ENCODE measurements at places on chromosomes 3 and 15.

DNA sequence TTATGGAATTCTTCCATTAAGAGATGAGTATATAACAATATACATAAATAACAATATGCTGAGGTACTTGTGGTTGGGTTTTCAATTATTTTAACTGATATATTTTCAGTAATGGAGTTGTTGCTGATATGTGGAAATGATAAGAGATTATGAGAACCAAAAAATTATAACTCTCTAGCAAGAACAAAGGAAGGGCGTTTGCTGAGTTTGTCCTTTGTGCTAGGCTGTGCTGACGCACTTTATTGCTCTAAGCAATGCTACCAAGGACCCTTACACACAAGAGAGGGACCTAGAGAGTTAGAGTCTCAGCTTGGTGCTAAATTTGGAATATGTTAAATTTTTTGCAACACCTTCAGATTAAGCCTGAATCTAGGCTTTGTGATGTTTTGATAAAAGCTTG lies 24.1 kb downstream of the CFAP91 start:
- no peak for DNase-seq

GRCh38 chr3:186619787-186620212 lies 6.9 kb downstream of the AHSG start:
- DNase-seq, result no peak

GRCh38 chr15:49306551-49306950 lies 116.5 kb upstream of the FGF7 start:
- no peak for DNase-seq

DNA sequence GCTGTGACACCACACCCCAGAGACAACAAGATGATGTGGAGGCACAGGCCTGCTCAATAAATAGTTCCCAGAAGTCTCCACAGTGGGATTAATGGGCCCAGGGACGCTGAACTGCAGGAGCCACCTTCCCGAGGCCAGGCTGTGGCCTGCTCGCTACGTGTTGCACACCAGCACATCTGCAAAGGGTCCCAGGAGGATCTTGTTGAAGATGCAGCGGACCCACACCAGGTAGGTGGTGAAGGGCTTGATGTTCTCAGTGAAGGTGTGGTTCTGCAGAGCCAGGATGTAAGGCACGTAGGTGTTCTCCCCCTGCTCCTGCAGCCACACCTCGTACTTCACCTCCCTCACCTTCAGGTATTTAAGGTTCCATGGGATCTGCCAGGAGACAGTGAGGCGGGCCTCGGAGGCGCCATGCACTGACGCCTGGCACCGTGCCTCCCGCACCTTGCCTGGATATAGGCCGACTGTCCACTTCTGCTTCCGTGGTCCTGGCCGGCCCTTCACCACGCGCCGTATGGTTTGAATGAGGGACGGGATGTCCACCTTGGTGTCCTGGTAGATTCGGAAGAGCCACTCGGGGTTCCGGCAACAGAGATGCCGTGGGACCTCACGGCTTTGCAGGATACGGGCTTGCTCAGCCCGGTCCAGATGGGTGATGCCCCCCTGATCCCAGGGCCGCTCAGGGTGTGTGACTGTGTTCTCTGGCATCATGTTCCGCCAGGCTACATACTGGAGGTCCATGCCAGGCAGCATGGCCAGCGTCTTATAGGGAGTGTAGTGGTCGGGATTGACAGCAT lies 26.1 kb downstream of the POMGNT2 start:
- DNase-seq, result no peak

- no peak for DNase-seq
Observed at GRCh38 chr15:31473385-31474058, 146.9 kb downstream of the KLF13 start.

DNA sequence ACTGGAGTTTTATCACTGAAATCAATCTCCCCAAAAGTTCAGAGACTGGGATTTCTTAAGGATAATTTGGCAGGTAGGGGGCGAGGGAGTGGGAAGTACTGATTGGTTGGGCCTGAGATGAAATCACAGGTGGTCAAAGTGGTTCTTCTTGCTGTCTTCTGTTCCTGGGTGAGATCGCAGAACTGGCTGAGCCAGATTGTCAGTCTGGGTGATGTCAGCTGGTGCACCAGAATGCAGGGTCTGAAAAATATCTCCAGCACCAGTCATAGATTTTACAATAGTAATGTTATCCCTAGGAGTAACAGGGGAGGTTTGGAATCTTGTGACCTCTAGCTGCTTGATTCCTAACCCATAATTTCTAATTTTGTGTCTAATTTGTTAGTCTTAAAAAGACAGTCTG lies 86.7 kb upstream of the SLC25A36 start:
- no peak for DNase-seq

GRCh38 chr3:111616417-111617105 lies 21.4 kb upstream of the ZBED2 start:
- DNase-seq, result peak; percentile 42

DNA sequence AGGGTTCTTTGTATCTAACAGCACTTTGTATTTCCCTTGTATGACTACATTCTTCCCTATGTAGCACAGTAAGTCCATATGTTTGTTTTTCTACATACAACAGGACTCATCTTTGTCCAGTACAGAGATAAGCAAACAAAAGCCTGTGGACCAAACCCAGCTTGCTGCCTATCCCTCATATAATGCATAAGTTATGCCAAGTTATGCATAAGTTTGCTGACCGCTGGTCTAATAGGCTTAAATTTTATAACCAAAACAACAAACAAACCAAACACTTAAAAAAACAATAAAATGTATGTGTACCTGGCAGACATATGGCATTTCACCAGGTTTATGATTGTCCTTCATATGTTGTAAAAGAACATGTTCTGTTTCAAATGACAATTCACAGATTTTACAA lies 56.0 kb downstream of the ZNF280D start:
- no peak for DNase-seq

- DNase-seq, result no peak
Observed at GRCh38 chr15:74172701-74173379, 670 bp upstream of the ISLR start.

DNA sequence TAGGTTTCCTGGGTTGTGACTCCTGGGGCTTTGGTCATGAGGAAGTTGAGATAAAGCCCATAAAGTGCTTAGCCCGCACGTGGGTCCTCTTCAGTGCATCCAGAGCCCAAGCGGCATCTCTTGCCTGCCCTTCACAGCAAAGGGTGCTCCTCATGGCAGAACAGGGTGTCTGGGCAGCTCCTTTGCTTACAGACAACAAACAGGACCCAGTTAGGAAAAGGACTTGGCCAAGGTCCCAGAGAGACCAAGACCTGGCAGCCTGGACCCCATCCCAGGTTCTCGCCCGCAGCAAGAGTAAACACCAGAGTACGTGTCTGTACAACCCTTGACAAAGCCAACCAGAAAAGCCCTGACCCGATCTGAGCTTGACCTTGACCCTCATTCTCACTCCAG lies 27.0 kb downstream of the ALS2CL start:
- no peak for DNase-seq

DNA sequence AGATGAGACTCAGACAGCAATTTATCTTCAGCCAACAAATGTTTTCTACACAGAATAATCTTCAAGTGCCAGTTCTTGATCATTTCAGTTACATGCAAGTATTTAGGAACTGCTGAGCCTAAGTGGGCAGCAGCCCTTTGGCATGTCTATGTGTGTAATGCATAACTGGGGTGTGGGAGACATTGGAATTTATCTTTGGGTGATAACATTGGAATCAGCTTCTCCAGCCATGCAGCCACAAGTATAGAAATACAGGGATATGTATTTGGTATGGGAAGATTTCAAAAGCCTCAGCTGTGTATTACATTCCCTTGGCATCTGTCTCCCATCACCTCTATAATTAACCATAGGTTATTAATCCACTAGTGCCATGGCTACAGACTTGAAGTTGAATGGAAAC lies 63.4 kb upstream of the FOXP1 start:
- DNase-seq, result no peak

- no peak for DNase-seq
Observed at GRCh38 chr3:172646439-172647015, 64.3 kb downstream of the NCEH1 start.

DNA sequence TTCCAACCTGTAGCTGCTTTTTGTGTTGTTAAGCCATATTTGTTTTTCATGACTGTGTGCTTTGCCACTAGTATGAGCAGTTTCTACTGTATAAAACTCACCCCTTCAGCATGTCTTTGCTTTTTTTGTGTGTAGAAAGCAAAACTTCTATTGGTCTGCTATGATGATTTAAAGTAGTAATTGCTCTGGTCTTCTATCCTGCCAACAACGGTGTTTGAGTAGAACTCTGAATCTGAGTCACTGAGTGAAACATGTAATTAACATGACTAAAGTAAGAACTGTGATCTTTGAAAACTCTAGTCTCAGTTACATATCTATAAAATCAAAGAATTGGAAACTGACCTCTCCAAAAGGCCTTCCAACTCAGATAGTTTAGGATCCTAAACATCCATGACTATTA lies 133.6 kb downstream of the TPRG1 start:
- DNase-seq, result no peak

- no peak for DNase-seq
Observed at GRCh38 chr15:80774486-80774885, 4.7 kb upstream of the CEMIP start.

GRCh38 chr3:151213151-151213550 lies 10.1 kb upstream of the GPR171 start:
- no peak for DNase-seq

GRCh38 chr3:19886404-19886803 lies 47.6 kb downstream of the EFHB start:
- DNase-seq, result no peak

GRCh38 chr15:66841953-66842681 lies 140.1 kb downstream of the SMAD6 start:
- DNase-seq, result no peak

GRCh38 chr3:146646261-146646660 lies 41.1 kb upstream of the PLSCR5 start:
- no peak for DNase-seq

DNA sequence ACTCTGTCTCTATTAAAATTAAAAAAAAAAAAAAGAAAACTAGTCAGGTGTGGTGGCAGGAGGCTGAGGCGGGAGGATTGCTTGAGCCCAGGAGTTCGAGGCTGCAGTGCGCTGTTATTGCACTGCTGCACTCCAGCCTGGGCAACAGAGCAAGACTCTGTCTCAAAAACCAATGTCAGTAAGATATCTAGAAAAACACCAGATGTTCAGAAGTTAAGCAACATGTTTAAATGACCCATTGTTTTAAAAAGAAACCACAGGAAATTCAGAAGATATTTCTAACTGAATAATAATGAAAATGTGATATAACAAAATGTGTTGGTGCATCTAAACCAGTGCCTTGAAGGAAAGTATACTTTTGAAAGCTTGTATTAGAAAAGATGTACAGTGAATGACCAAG lies 203.4 kb upstream of the CGNL1 start:
- no peak for DNase-seq

GRCh38 chr15:81744364-81744763 lies 301.5 kb downstream of the MEX3B start:
- no peak for DNase-seq

- no peak for DNase-seq
Observed at GRCh38 chr3:39226106-39226741, 33.8 kb upstream of the XIRP1 start.

DNA sequence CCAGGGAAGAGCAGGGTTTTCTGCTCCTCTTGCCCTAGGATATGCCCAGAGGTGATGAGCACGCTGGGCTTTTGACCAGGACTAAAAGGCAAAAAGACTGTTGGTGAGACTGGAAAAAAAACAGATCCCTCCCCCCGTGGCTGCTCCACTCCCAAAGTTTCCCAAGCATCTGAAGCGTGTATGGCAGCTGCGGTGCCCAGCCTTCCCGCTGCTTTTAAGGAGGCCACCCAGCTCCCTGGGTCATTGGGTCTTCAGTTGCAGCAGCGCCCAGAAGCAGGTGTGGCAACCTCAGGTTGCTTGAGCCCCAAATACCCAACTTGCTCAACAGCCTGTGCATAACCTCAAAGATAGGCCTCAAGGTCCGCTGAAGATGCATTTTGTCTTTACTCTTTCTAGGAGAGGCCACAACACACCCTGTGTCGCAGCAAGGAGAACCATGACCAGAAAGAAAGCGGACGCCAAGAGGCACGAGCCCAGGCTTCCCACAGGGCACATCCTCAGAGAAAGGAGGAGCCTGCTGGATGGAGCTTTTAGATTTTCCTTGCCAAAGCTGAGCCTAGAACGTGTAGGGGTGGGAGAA lies 2.0 kb downstream of the SRGAP3 start:
- DNase-seq, result no peak

GRCh38 chr3:19270481-19270880 lies 122.2 kb downstream of the KCNH8 start:
- DNase-seq, result no peak

- no peak for DNase-seq
Observed at GRCh38 chr3:195467641-195468390, 25.0 kb upstream of the ACAP2 start.

DNA sequence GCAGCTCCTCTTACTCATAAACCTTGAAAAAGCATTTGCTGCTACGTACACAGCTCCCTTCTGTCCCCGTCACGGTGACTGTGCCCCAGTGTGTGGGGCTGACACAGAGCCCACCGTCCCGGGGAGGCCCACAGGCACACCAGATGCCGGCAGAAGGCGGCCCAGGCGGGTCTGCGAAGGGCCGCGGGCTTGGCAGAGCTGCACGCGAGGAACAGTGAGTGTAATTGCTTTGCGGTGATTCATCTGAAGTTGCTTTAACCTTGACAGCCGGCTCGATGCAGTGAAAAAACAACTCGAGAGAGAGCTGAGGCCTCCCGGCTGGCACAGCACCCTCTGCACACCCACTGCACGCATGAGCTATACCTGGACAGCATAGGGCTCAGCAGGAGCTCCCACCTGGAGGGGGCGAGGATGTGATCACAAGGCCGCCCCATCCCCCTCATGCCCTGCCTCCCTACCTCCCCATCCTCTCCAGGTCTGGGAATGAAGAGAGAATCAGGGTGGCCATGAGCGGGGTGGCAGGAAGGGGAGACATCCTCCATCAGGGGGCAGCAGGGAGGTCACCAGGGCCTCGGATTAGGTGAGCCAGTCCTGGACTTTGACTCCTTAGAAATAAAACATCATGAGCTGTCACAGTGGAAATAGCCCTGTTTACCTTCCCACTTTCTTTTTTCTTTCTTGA lies 172.7 kb downstream of the MEGF11 start:
- DNase-seq, result no peak

- no peak for DNase-seq
Observed at GRCh38 chr3:128187495-128187894, 34.2 kb downstream of the EEFSEC start.

- DNase-seq, result no peak
Observed at GRCh38 chr3:72306800-72307341, 521.9 kb upstream of the PROK2 start.

DNA sequence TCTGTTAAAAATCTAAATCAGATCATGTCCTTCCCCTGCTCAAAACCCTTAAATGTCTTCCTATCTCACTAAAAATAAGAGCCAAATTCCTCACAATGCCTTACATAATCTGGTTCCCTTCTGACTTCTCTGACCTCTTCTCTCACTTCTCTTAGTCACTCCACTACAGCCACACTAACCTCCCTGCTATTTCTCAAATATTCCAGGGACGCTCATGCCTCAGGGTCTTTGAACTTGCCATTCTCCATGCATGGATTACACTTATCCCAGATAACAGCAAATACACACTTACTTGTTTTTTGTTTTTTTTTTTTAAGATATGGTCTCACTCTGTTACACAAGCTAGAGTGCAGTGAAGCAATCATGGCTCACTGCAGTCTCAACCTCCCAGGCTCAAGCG lies 8.5 kb downstream of the TP53BP1 start:
- no peak for DNase-seq

- no peak for DNase-seq
Observed at GRCh38 chr3:61547625-61548024, 13.7 kb upstream of the PTPRG start.

Measured in effector memory CD4-positive, alpha-beta T cell (primary cell).